ENCODE measurements at places on chromosomes 5 and 9.
A peak's percentile ranks its signal among the peaks of the same experiment; 100 is the strongest.

GRCh38 chr5:66306105-66306843 lies 162.2 kb downstream of the SREK1 start:
- DNase-seq, result no peak

DNA sequence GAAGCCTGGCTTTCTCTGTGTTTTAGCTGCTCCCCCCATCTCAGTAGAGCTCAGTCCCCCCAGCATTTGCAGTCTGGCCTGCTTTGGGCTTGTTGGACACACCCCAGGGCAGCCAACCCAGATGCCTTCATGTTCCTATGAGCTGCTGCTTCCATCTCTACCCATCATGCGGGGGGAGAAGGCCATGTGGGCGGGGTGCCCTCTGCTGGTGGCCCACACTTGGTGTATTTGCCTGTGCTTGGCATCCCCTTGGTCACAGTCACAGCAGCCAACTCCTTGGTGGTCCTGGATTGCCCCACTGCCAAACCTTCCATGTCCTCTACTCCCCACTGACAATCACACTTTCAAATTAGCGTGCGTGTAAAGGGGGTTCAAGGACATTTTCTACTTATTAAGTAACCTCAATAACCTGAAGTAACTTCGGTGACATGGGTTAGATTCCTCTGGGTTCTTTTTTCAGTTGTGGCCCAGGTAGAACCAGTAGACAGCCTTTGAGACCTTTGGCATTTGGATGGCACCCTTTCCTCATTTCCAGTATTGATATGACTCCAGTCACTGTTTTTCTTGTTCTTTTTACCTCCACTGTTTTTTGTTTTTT lies 42.8 kb downstream of the SNX30 start:
- peak; percentile 78 for DNase-seq

DNA sequence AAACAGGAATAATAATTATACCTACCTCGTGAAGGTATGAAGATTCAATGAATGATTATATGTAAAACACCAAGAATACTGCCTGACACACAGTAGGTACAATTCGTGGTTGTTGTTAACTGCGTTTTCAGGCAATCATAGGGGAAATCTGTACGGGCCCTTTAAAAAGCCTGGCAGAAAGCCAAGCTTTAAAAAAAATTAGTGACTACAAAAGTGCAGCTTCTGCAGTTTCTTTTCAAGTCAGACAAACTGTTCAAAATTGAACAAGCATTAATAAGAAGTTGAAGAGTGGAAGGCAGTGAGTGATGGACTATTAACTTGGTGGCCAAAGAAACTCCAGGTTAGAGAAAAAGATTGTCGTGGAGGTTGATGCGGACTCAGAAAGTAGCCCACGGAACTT lies 85.9 kb upstream of the TRIO start:
- no peak for DNase-seq

- DNase-seq, result no peak
Observed at GRCh38 chr5:155472780-155473179, 459.2 kb downstream of the KIF4B start.

DNA sequence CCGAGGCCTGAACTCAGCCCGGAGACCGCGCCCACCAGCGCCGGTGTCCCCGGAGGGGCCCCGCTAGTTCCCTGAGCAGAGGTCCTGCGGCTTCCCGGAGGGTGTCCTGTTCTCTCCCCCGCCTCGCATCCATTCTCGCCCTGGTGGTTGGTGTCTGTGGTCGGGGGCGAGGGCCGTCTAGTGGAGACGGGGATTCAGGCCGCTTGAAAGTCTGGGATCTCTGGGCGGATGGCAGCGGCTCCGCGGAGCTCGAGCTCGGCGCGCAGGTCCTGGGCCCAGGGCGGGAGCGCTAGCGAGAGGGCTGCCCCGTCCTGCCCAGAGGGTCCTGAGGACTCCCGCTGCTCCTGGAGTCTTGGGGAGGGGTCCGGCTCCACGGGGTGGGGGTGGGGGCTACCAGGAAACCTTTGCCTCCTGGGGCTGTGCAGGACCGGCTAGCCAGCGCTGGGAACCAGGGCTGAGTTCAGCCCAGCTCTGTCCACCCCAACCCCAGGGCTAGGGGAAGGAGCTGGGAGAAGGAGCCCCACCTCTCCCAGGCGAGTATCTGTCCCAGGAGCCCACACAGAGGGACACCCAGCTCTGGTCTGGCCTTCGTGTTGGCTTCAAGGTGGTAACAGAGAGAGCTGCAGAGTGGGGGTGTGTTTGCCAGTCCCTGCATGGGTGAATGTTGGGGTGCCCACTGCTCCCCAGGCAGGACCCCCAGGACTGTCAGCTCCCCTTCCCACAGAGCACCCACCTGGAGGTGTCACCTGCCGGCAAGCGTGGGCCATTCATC lies 4.0 kb downstream of the TOR4A start:
- no peak for DNase-seq

GRCh38 chr5:133029416-133029815 lies 3.1 kb upstream of the ZCCHC10 start:
- DNase-seq, result no peak

DNA sequence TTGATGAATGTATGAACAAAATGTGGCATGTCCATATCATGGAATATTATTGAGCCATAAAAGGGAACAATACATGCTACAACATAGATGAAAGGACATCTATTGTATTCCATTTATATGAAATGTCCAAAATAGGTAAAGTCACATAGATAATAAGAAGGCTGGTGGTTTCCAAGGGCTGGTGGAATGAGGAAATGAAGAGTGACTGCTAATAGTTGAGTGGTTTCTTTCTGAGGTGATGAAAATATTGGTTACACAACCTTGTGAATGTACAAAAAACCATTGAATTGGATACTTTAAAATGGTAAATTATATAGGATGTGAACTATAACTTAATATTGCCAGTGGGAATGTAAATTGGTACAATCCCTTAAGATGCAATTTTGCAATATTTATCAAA lies 5.2 kb downstream of the ARSB start:
- no peak for DNase-seq

GRCh38 chr9:104092875-104093600 lies 1.1 kb upstream of the SMC2 start:
- DNase-seq, result no peak

DNA sequence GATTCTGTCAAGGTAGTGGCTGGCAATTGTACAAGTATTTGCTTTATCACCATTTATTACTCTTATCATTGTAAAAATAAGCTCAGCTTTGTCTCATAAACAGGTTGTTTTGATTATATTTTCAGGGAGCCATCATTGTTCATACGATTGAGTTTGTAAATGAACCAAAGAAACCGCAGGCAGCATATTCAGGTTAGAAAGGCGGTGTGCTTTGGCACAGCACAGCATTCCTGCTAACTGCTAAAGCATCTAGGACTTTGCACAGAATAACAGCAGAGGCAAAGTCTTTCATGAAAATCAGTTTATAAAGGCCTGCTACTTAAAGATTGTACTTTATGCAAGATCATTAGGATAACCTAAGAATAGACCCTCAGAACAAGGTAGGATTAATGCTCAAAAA lies 281.5 kb upstream of the SLC24A2 start:
- DNase-seq, result no peak

DNA sequence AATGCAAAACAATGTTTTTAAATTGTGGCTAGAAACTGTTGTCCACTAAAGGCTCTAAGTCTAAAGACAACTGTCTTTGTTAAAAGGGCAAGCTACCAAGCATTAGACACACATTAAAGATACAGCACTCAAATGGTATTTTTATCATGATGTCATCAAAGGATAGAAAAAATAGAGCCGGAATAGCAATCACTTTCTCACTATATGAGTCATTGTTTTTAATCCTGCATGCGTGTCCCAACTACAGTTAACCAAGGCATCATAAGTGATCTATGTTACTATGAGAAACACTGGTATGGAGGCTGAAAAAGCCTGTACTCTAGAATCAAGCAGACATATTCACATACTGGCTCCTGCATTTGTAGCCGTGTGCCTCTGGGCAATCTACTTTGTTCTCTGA lies 1.9 kb upstream of the PJA2 start:
- no peak for DNase-seq

GRCh38 chr5:163596608-163597315 lies 91.3 kb downstream of the MAT2B start:
- DNase-seq, result no peak

GRCh38 chr9:2106666-2107065 lies 91.5 kb downstream of the SMARCA2 start:
- no peak for DNase-seq

- DNase-seq, result no peak
Observed at GRCh38 chr9:19224563-19224962, 5.9 kb upstream of the DENND4C start.

- DNase-seq, result no peak
Observed at GRCh38 chr9:124340219-124341069, 74.8 kb downstream of the PSMB7 start.

GRCh38 chr9:121660367-121660766 lies 8.9 kb downstream of the DAB2IP start:
- DNase-seq, result no peak

DNA sequence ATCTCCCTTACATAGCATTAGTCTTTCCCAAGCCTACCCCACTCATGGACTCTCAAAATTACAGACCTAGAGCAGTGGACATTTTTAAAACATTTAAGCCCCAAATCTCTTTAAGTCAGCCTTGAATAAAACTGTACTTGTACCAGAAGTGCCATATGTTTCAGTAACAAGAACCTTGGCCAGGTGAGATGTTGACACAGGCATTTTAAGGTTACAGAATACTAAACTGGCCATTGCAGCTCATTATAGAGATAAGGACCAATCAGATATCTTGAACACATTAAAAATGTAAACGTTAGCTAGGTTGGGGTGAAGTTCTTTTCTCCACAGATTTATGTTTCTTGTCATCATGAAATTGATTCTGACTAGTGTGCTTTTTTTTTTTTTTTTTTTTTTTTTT lies 103.8 kb upstream of the MIER3 start:
- no peak for DNase-seq

DNA sequence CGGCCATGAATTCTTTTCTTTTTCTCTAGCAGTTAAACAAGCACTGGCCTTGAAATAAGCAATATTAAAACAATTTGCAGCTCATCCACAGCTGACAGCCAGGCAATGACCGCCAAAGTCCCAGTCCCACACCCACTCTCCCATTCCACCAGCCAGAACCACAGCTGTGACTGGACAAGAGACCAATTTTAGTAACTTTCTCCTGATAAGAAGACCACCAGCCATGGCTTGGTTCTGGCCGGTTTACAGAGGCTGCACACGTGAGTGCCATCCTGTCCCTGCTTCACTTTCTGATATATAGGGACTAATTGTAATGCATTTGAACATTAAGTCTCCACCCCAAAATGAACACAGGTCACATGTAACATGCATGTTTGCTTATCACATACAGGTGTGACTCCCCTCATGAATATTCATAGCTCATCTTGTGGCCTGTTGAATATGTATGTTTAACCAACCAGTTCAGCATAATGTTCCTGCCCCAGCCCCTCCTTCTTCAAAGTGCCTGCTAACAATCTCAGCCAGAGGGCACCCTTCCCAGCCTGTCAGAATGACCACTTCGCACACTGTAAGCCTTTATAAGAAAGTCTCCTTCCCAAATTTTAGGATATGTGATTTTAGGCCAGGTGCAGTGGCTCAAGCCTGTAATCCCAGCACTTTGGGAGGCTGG lies 23.9 kb upstream of the FANCC start:
- no peak for DNase-seq

DNA sequence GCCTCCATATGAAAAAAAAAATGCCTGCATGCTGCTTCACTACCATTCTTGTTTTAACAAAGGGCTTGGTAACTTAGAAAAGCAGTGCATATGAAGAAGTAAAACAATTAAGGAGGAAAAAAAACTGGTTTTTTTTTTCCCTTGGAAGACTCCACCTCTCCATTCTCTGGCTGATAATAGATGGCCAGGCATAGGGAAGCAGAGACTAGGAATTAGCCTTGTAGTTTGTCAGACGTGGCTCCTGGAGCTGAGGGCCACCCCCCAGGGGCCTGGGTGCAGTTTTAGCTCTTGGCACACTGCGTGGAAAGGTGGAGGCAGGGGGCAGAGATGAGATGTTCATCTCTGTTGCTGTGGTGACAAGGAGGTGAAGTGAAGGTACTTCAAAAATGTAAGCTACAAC lies 42.7 kb downstream of the WDR36 start:
- no peak for DNase-seq

GRCh38 chr9:125514468-125514867 lies 192.5 kb downstream of the MAPKAP1 start:
- no peak for DNase-seq

DNA sequence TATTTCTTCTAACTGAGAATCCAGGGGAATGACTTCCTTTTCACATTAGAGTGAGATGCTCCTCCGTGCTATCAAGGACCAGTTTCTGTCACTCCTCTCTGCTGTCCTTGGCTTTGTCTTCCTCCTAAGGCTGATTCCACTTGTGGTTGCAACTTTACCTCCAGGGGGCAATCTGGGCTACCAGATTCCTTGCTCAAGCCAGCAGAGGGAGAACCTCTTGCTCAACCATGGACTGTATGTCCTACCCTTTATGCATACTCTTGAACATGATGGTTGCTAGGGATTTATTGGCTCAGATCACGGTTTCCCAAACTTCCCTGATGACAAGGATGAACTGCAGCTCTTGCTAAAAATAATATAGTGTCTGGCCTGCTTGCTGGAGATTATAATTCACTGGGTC lies 24.0 kb downstream of the NNT start:
- no peak for DNase-seq

- DNase-seq, result no peak
Observed at GRCh38 chr9:3244963-3245653, 280.7 kb downstream of the RFX3 start.

DNA sequence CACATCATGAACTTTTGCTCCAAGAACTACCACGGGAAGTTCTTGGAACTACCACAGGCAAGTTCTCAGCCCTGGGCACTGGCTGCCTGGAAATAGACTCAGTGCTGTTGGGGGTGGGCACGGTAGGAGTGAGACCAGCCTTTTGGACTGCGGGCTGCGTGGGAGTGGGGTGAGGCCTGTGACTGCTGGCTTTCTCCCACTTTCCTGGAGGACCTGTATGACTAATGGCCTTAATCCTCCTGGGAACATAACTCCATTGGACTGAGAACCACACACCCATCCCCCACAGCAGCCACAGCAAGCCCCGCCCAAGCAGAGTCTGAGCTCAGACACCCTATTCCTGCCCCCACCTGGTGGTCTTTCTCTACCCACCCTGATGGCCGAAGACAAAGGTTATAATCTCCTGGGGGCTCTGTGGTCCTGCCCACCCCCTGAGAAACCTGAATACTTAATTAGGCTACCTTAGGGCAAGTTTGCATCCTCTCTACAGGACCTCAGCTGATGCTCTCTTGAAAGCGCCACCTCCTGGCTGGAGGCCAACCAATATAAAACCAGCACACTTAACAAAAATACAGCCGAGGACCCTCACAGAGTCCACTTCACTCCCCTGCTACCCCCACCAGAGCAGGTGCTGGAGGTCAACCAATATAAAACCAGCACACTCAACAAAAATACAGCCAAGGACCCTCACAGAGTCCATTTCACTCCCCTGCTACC lies 112.6 kb downstream of the CACNA1B start:
- DNase-seq, result no peak

GRCh38 chr9:94166976-94167346 lies 82.7 kb downstream of the PTPDC1 start:
- no peak for DNase-seq

- no peak for DNase-seq
Observed at GRCh38 chr9:108197008-108197365, 658.8 kb downstream of the ACTL7B start.

- no peak for DNase-seq
Observed at GRCh38 chr5:62649025-62649424, 70.4 kb downstream of the LRRC70 start.
